ENCODE measurements at places on chromosomes 5 and 9.

- no peak for DNase-seq
Observed at GRCh38 chr5:141960018-141960417, 2.0 kb upstream of the PCDH12 start.

DNA sequence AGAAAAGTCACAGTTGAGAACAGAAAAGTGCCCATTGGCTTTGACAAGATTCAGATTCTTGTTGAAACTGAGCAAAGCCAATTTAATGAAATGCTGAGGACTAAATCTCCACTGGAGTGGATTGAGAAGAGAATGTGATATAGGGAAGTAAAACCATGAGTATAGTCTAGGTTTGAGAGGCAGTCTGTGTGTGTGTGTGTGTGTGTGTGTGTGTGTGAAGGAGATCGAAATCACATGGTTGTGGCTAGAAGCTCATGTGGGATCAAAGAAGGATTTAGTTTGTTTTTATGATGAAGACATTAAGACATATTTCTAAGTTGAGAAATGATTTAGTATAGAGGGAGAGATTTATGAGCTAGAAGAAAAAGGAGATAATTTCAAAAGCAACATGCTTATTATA lies 275.7 kb upstream of the DAB2 start:
- no peak for DNase-seq

DNA sequence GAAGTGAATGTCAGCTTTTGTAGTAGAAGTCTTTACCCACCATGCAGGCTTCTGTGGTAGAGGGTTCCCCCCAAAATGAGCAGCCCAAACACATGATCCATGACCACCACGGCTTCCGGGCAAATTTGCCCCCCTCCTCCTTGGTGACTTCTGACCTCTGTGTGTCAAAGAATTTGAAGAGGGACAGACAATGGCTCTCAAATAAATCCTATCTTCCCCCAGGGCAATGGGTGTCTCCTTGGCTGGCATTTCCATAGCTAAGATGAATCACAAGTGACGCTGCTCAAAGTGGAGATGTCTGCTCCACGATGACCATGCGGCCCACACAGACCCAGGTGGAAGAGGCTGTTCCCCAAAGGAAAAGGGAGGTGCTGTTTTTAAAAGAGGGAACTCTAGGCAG lies 30.2 kb upstream of the BOD1 start:
- no peak for DNase-seq

- DNase-seq = no peak
Observed at GRCh38 chr5:114727358-114727757, 365.5 kb downstream of the KCNN2 start.

GRCh38 chr5:10220248-10220647 lies 29.4 kb downstream of the ATPSCKMT start:
- DNase-seq = no peak

GRCh38 chr9:90455316-90455715 lies 187.3 kb downstream of the DIRAS2 start:
- no peak for DNase-seq

DNA sequence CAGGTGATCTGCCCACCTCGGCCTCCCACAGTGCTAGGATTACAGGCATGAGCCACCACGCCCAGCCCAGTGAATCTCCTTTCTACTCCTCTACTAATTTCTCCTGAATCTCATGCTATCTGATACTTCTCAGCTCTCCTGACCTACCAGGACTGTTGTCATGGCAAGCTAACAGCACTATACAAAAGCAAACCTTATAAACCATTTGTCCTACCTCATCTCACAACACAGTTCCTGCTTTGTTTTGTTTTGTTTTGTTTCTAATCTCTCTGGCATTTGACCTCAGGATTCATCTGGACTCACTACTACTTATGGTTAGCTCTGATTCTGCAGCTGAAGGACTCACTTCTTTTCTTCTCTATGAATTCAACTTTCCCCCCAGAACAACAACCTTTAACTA lies 734.8 kb downstream of the TLE1 start:
- no peak for DNase-seq

- no peak for DNase-seq
Observed at GRCh38 chr5:157624144-157624543, 28.1 kb downstream of the SOX30 start.

DNA sequence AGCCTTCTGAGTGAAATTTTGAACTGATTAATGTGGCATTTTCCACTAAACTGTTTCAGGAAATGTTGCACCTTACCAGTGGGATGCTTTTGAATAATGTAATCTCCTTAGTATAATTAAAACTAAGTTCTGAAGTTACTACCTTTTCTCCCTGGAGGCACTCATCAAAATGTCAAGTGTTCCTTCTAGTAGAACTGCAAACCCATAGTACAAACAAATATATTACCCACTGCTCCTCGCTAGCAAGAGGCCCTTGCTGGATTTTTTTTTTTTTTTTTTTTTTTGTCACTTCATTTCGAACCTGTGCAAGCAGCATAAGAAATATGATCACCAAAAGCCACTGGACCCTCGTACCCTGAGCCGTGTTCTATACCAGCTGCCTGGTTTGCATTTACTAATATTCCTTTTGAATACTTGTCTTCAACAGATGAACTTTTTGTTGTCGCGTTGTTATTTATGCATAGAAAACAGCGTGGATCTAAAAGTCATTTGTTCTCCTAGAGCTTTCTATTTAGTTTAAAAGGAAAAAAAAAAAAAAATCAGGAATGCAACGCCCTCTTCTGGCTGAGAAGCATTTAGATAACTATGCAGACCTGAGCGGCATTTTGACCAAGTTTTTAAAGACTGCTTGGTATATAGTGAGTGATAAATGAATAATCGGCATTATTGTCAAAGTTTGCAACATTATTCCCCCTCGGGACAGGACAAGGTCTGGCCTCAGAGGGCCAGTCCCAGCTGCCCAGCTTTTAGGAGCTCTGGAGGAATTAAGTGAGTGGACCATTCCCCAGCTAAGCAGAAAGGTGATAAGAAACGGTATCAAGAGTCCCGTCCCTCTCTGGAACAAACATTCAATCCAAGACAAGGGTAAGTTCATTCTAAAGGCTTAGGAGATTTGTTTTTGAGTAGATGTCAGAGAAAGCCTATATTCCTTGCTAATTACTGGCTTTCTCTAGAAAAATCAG lies 162.5 kb upstream of the KIF2A start:
- DNase-seq = no peak

GRCh38 chr5:15601274-15601673 lies 101.3 kb downstream of the FBXL7 start:
- no peak for DNase-seq

- peak; percentile 5 for DNase-seq
Observed at GRCh38 chr9:98851730-98852459, 44.4 kb downstream of the GALNT12 start.

- no peak for DNase-seq
Observed at GRCh38 chr9:134631881-134632280, 9.7 kb upstream of the COL5A1 start.

GRCh38 chr9:136625101-136626065 lies 37.3 kb upstream of the EGFL7 start:
- no peak for DNase-seq

DNA sequence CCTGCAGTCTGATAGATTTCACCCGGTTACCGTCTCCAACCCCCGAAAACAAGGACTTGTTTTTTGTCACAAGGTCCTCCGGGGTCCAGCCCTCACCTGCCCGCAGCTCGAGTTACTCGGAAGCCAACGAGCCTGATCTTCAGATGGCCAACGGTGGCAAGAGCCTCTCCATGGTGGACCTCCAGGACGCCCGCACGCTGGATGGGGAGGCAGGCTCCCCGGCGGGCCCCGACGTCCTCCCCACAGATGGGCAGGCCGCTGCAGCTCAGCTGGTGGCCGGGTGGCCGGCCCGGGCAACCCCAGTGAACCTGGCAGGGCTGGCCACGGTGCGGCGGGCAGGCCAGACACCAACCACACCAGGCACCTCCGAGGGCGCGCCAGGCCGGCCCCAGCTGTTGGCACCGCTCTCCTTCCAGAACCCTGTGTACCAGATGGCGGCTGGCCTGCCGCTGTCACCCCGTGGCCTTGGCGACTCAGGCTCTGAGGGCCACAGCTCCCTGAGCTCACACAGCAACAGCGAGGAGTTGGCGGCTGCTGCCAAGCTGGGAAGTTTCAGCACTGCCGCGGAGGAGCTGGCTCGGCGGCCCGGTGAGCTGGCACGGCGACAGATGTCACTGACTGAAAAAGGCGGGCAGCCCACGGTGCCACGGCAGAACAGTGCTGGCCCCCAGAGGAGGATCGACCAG lies 121.3 kb downstream of the DAB2IP start:
- no peak for DNase-seq

DNA sequence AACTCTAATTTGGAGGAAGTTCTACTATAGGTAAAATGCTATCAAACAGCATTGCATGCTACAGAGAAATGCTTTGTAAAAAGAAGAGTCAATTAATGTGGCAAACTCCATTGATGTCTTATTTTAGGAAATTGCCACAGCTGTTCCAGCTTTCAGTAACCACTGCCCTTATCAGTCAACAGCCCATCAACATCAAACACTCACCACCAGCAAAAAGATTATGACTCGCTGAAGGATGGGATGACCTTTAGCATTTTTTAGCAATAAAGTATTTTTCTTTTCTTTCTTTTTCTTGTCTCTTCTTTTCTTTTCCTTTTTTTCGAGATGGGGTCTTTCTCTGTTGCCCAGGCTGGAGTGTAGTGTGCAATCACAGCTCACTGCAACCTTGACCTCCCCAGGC lies 26.0 kb downstream of the CRHBP start:
- DNase-seq = no peak

GRCh38 chr5:67378256-67378655 lies 181.7 kb upstream of the CD180 start:
- DNase-seq = no peak

GRCh38 chr5:79193643-79194042 lies 42.3 kb upstream of the JMY start:
- DNase-seq = no peak

- no peak for DNase-seq
Observed at GRCh38 chr5:124519396-124519795, 227.0 kb downstream of the ZNF608 start.

- DNase-seq = no peak
Observed at GRCh38 chr5:119059740-119060255, 11.1 kb upstream of the DMXL1 start.

DNA sequence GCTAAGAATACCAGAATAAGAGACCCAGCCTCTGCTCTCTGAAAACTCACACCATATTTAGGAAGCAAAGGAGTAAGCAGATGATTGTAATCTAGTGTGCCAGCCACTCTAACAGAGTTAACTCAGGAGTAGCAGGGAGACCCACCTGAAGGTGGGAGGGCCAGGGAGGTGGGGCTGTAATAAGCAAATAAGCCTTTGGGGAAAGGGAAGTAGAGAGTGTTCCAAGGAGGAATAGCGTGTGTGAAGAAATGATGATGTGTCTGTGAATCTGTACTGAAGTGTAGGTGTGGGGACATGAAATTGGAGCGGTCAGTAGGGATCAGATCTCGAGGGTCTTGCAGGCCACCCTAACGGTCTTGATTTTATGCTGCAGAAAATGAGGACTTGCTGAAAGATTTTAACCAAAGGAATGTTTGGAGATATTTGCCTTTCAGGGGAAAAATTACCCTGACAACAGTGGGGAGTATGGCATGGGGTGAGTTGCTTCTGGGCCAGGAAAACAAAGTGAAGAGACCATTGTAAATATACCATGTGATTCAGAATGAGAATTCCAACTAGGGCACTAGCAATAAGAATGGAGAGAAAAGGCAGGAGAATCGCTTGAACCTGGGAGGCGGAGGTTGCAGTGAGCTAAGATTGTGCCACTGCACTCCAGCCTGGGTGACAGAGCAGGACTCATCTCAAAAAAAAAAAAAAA lies 44.1 kb upstream of the FSD1L start:
- DNase-seq = no peak

DNA sequence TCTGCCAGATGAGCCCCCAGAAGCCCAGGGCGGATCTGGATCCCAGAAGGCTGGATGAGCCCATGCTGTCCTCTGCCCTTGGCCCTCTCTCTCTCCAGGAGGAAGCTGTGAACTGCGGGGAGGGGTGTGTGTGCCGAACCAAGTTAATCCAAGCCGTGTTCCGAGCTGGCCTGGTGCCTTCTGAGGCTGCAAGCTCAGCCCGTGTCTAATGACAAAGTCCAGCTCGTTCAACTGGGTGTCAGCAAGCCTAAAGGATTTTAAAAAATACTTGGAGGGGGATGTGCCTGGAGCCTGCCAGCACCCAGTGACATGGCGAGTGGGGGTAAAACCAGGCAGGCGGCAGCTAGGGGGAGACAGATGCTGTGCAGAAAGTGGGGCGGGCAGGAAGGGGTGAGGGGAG lies 8.0 kb downstream of the STC2 start:
- no peak for DNase-seq

DNA sequence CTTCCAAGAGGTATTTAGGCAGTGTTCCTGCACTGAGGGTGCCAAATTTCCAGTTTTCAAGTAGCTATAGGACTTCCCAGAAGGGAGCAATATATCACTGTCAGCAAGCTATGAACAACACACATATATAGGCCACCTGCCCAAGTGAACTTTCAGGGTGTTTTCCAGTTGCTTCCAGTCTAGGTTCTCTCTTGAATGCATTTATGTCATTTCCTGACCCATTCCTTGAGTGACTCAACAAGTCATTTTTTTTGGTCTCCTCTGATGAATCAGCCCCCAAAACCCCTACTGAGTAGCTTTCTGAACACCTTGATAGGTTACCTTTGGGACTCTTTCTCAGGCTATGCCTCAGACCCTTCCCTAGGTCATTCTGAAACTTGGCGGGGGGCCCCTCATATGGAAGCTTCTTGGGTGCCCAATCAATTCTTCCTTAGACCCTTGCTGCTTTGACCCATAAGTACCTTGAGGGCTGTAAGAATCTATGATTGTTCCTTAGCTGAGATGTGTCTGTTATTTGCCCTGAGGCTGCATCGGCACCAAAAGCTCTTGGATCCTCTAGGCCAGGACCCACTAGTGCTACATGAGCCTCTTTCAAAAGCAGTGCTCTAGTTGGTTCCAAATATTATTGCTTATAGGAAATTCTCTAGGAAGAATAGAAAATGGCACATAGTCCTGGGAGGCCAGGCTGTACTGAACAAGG lies 12.4 kb downstream of the DNAJB5 start:
- no peak for DNase-seq

DNA sequence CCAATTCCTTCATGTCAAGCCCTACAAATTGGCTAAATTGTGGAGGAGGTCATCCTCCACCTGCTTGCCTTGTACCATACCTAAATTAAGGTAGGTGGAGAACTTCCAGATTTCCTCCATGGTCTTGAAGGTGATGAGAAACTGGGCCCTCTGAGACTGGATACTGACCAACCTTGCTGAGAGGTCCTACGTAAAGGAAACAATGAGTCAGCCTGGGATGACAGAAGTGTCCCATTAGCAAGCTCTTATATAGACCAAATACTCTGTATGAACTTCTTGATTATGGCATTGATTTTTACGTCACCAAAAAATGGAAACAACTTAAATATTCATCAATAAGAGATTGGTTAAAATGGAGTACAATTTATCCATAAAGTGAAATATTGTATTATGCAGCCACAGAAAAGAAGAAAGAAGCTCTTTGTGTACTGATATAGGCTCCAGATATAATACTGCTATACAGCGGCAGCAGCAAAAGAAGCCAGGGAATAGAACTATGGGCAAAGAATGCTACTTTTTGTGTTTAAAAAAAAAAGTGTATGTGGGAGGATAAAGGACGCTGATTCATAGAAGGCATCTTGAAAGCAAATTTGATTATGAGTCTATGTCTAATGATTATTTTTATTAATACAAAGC lies 18.3 kb downstream of the SH3TC2 start:
- DNase-seq = no peak

- DNase-seq = no peak
Observed at GRCh38 chr9:95727947-95728520, 147.5 kb upstream of the ERCC6L2 start.

- no peak for DNase-seq
Observed at GRCh38 chr5:67971223-67971830, 244.2 kb upstream of the PIK3R1 start.

- DNase-seq = no peak
Observed at GRCh38 chr5:66769839-66770617, 173.8 kb downstream of the MAST4 start.
